ENCODE measurements at places on chromosomes 3 and 15. TPM values are rescaled to one million over a fixed set of nuclear protein-coding genes. Genes with fewer than 3 reads are reported as not detected.

C2CD4B gene
- 3.4 TPM for polyA plus RNA-seq

ZNF385D gene
- polyA plus RNA-seq, result 21.0 TPM

CCR8 gene
- not detected for polyA plus RNA-seq

RNF7 gene
- 83.4 TPM for polyA plus RNA-seq

CLDN16 gene
- polyA plus RNA-seq, result not detected

UBE2E2 gene
- 32.0 TPM for polyA plus RNA-seq

CCDC80 gene
- 59.4 TPM for polyA plus RNA-seq

DNA sequence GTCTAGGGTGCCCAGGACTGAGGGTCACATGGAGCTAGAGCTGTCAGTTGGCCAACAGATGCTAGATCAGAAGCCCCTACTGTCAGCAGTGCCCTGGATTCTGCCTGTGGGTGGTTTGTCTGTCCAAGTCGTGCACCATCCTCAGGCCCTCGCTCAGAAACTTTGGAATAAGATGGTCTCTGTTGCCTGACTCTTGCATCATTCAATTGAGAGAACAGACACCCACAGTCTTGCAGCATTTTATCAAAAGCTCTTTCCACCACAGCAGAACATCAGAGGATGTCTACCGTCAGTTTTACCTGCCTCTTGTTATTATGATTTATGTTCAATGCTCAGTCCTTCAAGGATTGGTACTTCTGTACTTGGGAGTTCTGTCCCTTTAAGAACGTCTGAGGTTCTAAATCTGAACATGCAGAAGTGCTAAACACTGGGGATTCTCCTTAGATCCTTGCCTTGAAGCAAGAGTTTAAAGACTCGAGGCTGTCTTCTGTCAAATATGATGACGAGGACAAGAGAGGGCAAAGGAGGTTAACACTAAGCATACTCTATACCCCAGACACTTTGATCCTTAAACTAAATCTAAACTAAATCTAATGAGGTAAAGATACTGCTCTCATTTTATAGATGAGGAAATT lies 4.8 kb downstream of the AQP9 start:
- no peak for DNase-seq

DNA sequence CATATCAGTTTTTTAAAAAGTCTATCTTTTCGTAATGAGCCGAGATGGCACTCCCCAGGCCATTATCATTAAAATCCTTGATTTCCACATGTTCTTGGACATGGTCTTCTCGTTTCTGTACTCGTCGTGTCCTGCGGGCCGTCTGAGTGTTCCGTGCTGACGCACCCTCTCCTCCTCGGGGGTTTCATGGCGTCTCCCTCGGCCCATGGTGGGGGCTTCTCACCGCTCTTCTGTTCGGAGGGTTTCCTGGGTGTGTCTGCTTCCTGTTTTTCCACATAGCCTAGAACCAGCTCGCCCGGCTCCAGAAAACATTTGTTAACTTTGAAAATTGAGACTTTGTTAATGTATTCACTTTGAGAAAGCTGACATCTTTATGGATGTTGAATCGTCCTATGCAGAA lies 92.7 kb downstream of the VGLL4 start:
- DNase-seq, result no peak

- DNase-seq, result no peak
Observed at GRCh38 chr3:74601793-74602192, 12.7 kb downstream of the CNTN3 start.

GRCh38 chr3:11624161-11624560 lies 19.6 kb downstream of the VGLL4 start:
- DNase-seq, result no peak

- DNase-seq, result no peak
Observed at GRCh38 chr3:196274585-196274984, 12.9 kb downstream of the PCYT1A start.

DNA sequence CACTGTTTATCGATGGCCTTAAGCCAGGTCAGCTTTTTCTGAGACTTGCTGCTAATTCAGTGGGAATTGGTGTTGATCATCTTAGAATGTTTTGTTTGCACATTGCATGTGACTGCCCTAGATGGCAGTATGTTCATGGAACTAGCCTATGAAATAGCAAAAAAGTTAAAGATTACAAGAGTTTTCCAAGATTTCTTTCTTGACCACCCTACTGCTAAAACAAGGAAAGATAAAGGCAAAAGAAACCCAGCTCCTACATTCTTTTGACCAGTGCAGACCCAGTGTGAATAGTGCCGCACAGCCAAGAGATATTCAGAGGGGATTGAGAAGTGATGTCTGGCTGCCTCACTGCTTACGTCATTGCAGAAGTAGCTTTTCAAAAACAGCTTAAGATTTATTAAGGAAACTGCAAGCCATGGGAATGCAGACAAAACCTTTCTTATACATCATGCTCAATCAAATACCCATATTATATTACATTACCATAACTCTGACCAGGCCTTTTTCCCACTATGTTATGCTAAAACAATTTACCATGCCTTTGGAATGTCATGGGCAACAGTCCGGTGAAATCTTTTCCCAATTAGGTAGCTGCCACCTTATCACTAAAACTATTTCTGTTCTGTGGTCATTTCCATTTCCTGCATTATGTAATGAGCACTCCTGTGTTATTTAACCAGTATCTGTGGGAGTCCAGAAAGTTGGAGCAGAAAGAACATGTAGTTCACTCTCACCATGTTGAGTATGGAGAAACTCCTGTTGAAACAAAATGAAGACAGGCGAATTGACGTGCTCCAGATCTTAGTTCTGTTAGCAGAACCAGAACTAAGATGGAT lies 6.0 kb downstream of the PHLDB2 start:
- DNase-seq, result peak; percentile 32

DNA sequence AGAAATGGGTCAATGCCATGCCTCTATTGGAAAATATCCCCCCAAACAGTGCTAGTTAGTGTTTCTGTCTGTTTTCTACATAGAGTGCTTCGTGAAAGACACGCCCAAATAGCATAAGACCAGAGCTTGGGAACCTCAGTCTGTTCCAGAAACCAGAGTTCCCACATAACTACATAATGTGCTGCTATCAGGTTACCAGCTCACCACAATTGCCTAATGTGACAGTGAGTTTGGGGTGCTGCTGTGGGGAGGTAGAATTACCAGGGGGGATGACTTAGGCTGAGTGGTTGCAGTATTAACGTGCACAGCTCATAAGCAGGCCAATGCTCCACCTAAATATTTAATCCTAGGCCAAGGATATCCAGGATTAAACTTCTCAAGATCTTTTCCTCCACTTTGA lies 39.2 kb downstream of the DUT start:
- no peak for DNase-seq

DNA sequence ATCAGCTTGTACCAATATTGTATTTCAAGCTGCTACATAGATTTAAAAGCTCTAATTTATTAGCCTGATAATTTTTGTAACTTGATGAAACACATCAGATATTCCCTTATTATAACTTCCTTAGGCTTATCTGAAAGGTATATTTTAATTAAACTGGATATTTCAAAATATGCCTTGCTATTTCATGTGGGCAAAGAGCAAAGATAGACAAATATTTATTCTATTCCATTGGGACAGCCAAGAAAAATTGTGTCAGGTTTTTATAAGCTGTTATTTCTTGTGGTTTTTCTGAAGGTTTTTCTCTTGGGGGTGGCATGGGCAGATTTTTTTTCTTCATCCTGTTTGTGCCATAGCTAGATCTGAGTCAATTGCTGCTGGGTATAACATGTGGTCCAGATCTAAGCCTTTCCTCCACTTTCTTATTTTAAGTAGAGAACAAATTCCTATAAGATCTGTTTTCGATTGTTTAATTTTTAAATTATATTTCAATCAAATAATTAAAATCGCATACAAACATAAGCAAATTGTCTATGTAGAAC lies 249.5 kb downstream of the NAALADL2 start:
- no peak for DNase-seq

DNA sequence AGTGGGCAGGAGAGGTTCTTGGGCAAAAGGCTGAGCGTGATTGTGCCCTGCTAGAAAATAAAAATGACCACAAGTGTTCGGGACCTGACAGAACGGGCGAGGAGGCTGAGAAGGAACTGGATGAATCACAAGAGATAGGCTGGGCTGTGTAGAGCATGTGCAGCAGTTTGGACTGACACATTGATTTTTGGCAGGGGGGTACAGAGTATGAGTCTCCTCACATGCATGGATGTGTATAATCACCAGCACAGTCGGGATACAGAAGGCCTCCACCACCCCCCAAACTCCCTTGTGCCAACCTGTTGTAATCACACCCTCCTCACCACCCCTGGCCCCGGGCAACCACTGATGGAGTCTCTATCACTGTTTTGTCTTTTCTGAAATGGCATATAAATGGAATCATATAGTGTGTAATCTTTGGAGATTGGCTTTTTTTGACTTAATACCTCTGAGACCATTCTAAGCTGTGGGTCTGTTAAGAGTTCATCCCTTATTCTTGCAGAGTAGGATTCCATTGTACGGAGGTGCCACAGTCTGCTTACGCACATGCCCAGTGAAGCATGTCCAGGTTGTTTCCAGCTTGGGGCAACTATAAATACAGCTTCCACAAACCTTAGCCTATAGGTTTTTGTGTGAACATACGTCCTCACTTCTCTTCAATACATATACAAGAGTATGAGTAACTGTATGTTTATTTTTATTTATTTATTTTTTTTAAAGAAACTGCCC lies 438.8 kb downstream of the FOXP1 start:
- DNase-seq, result no peak

- no peak for DNase-seq
Observed at GRCh38 chr15:29747837-29748417, 74.3 kb downstream of the TJP1 start.

DNA sequence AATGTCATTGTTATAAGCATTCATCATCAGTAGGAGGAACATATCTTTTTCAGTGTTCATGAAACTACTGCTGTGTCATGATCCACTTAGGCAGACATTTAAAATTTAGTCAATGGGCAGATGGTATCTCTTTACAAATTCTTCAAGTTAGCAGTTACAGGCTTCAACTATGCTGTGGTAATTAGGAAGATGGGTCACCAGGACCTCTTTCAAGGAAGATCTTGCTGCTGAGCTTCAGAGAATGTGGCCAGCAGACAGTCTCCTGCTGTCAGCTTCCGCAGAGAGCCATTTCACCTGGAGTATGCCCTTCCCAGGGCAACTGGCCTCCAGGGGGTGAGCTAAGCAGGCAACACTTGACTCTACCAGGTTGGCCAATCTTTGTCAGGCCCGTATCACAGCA lies 19.4 kb downstream of the IFT57 start:
- no peak for DNase-seq

- DNase-seq, result no peak
Observed at GRCh38 chr3:127688416-127689265, 15.9 kb downstream of the ABTB1 start.

DNA sequence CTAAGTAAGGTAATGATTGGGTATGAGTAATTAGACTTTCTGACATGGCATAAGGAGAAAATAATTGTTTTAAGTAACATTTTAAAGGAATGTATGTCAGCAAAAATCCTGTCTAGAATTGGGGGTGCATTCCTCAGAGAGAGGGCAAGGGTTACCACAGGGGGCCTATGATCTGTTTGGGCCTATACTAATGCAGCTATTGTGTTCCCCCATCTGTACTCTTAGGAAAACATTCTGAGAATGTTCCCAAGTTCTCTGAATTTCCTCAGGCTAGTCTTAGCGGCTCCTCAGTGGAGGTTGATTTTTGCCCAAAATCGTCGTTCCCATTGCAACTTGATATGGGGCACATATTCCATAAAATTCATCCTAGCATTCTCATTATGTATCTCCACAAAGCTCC lies 1216.4 kb upstream of the GBE1 start:
- DNase-seq, result no peak

DNA sequence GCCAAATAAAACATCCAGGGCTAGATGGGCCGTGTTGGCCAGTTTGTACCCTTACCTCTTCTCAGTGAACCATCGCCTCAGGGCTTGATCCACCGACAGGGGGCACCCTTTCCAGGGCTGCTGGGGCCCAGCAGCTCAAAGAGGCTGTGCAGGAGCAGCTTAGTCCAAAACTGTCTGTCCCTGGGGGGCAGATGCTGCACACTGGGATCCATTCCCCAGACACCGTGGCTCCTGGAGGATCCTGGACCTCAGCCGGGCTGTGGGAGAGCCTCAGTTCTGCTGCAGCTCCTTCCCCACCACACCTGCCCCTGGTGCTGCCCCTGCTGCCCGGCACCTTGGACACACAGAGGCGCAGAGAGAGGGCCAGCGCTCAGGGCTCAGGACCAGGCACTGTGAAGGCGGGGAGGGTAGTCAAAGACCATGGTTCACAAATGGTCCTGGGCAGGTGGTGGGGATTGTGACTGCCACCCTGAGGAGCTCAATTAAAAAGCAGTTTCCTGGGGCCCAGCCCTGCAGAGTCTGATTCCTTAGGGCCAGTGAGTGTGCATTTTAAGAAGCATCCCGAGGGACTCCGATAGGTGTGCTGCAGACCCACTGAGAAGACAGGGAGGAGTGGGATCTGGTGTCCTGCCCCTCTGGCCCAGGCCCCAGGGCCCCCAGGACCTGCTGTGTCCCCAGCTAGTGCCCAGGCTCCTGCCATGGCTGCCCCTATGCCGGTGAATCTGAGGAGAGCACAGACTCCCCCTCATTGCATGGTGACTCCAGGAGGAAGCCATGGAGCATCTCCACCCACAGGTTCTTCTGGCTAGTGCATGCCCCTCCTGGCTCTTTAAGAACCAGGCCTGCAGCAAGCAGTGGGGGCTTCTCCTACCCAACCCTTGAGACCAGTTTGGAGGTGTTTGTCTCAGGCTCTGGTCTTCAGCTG lies 86.5 kb upstream of the PRR20G start:
- DNase-seq, result no peak

GRCh38 chr15:58510715-58511598 lies 79.2 kb downstream of the LIPC start:
- no peak for DNase-seq

DNA sequence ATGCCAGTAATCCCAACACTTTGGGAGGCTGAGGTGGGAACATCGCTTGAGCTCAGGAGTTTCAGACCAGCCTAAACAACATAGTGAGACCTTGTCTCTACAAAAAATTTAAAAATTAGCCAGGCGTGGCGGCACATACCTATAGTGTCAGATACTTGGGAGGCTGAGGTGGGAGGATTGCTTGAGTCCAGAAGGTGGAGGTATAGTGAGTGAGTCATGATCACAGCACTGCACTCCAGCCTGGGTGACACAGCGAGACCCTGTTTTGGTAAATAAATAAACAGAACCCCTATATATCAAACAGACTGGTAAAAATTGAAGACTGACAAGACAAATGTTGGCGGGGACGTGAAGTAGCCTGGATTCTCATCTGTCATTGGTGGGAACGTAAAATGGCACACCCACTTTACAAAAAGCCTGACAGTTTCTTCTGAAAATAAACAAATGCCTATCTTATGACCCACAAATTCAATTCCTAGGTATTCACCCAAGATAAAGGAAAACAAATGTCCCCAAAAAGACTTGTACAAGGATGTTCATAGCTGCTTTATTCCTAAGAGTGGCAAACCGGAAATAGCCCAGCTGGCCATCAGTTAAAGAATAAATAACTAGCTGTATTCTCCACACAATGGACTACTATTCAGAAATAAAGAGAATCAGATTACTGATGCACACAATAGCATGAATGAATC lies 47.0 kb upstream of the GK5 start:
- DNase-seq, result no peak

GRCh38 chr3:147377412-147378367 lies 28.7 kb downstream of the ZIC4 start:
- DNase-seq, result no peak

Measured in hindlimb muscle (tissue), 1 donor.